GF-D8 (cell line): ENCODE measurements at places on chromosomes 3 and 15.

GRCh38 chr3:143083781-143084180, 35.8 kb upstream of the CHST2 start:
- no peak for DNase-seq

DNA sequence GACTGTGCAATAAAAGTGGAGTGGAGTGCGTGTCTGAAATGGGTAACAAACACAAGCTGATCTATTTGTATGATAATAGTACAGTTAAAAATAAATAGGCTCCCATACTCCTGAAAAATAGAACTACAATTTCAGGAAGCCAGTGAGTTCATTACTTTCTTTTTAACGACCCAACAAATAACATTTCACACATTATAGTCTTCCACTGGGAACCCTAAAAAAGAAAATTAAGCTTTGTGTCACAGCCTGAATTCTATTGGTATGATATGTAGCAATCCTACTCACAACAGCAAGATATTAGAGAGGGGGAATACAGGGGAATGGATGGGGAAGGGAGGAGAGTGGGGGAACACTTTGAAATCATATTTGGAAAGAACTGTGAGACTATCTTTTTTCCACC, 156.9 kb upstream of the CNTN3 start:
- DNase-seq = no peak

- no peak for DNase-seq
These were observed 530.7 kb downstream of the ZIC1 start for GRCh38 chr3:147939839-147940238.

GRCh38 chr15:91264651-91265351, 164.7 kb downstream of the SV2B start:
- peak; percentile 80 for DNase-seq

DNA sequence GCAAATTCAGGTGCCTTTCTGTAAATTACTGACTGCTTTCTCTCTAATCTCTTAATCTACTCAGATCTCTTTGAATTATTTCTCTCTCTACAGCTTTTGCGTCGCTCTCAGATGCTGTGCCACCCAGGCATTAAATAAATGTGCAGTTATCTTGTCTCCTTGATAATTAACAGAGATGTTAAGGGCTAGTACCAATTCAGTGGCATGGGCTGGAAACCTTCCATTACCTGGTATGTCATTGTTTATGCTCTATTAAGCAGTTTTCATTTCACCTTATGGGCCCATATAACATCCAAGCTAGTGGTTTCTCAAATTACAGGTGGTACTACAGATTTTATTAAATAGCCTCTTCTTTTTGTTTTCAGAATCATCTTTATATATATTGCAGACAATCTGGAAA, 66.0 kb downstream of the PEX5L start:
- no peak for DNase-seq

DNA sequence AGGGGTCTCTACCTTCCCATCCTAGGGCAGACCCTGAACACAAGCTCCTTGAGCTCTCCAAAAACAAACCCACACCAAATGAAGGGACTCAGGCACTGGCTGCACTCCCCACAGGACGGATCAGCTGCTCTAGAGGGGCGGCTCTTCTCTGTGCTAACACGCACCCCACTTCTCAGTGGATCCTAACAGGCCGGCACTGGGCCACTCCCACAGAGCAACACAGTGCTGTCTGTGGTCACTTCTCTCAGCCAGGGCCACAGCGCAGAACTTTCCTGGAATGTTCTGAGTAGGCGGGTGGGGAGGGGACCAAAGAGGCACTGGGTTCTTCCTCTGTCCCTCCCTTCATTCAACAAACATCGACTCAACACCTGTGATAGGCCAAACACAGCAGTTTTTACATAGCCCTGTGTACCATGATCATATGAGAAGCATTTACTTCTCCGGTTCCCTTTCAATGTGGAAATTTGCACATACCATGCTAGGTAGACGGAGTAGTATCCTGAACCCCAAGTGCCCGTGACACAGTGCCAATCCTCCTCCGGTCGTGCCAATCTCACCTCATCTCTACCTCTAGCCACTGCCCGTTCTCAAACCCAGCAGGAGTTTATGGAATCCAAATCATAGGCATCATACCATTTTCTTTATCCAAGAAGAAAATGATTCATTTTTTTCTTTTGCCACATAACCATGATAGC, 98.1 kb downstream of the LRIG1 start:
- DNase-seq = no peak

- no peak for DNase-seq
These were observed 18.3 kb downstream of the OSTN start for GRCh38 chr3:191217301-191217700.

DNA sequence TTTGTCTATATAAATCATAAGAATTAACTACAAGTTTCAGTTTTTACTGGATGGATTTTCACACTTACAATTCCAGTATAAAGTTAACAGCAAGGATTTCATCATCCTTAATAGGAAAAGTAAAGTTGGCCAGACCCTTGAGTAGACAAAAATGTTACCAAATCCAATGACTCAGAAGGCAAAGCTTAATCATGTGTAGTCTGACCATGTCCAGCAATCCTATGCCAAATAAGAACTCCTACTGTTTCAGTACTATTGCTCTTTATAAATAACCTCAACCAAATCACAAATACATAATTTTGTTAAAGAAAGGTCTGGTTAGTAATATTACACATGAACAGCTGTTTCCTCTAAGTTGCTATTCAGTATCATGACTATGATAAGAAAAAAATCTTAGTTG, 35.0 kb downstream of the PLOD2 start:
- no peak for DNase-seq

DNA sequence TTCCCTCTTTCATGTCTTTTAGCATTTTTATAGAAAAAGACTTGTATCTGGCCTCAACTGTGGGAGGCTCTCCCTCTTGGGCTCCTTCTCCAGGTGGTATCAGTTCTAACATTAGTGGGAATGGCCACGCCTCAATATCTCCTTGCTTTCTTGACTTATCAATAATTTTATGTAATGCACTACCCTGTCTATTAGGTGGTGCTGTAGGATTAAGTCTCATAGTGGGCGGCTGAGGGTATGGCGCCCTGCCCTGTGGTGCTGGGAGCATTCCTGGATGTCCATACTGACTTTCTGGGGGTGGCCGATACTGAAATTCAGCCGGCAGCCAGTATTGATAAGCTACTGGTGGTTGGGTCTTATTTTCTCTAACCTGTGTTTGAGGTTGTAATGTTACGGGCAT, 8.7 kb upstream of the RPUSD3 start:
- no peak for DNase-seq

GRCh38 chr3:141440942-141441341, 45.9 kb upstream of the RASA2 start:
- no peak for DNase-seq

DNA sequence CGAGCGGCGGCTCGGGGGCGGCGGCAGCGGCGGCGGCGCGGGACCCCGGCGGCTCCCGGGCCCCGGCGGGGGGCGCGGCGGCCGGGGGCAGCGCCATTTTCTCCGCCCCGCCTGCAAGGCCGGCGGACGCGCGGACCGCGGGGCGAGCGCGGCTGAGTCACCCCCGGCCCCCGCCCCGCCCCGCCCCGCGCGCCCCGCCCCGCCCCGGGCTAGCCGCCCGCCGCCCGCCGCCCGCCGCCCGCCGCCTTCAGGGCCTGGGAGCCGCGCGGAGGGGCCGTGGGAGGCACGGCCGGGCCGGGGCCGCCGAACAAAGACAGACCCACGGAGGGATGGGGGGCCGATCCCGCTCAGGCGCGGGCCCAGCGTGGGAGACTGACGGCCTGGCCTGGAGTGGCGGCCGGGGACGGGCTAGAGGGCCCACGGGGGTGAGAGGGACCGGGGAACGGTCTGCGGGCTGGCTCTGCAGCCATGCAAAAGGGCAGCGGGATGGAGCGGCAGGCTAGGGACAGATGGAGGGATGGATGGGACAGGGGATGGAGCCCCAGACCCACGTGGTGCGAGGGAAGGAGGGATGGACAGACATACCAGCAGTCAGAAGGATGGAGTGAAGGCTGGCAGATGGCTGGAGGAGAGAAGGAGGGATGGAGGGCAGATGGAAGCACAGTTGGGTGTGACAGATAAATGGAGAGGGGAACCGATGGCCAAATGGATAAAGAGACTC, at the start of gene EIF4E3:
TSS of gene EIF4E3 (minus strand) at position 132 of the 721 bp plus-strand sequence. CDS start at position 97, 35 bp downstream.
- DNase-seq = no peak

DNA sequence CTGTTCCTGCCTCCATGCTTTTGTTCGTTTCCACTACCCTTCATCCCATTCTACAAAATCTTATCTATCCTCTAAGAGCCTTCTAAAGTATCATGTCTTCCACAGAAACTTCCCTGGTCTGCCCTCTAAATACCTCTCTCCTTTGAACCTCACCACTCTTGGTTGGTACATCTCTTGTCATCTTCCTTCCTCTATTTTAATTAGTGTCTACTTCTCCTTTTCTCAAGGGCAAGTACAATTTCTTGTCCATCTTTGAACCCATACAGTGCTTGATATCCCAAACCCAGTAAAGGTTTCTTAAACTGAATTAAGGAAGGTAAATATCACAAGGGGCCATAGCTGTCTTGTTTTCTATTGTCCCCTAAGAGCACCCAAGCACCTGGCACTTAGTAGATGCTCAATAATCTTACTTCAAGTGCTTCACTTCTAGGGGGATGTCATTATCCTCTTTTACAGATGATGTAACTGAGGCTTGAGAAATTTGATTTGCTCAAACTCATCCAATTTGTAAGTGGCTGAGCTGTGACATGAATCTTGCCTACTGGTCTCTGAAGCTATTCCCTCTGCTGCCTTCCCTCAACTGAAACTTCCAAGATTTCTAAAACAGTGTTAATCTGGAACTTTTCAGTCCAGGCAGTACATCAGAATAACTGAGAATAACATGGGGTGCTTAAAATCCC, 2.6 kb upstream of the DAPK2 start:
- peak; percentile 9 for DNase-seq

GRCh38 chr3:59237121-59237520, 187.3 kb upstream of the CFAP20DC start:
- no peak for DNase-seq

GRCh38 chr15:99618941-99619411, 53.2 kb downstream of the MEF2A start:
- DNase-seq = no peak

DNA sequence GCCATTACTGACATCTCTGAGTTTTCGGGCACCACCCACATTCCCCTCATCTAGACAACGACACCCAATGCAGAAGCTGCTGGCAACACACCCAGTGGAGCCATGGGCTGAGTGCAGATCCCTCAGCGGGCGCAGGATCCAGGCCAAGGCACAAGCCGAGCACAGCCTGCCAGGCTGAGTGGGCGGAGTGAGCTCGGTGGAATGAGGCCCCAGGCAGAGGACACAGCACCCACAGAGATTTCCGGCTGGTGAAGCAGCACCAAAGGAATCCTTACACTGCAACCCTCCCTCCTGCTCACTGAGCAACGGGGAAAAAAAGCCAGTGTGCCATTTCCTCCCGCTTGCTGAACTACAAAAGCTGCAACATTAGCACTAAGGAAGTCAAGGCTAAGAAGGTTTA, 34.3 kb downstream of the ZMAT3 start:
- DNase-seq = no peak

- no peak for DNase-seq
These were observed 152.8 kb downstream of the TIGIT start for GRCh38 chr3:114446600-114446999.

DNA sequence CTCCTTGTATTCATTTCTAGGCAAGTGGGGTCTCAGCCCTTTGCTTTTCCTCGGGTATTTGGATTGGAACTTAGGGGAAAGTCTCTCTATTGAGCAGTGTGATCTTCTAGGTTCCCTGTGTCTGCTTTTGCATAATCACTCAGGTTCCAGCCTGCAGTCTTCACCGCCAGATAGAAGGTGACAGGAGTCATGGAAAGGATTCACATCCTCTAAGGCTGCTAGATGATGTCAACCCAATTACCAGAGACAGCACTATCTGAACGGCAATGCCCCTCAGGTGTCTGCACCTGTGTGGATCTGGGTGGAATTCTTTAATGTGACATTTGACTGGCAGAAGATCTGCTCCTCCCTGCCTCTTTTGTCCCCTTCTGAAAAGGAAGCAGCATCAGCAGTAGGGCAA, 177.7 kb downstream of the P3H2 start:
- no peak for DNase-seq

DNA sequence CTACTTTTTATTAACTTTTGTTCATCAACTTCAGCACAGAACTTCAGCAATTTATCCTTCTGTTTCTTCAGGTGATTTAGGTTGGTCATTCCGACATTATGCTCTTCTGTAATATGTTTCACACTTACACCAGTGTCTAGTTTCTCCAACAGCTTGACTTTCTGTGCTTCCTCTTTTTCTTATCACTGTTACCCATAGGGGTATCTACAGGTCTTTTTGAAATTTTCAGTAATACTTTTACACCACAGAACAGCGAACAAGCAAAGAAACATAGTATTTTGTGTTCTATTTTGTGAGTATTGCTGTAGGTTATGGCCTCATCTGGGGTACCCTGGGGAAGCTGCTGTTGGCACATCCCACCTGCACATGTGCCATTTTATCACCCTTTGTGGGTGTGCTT, 260.7 kb downstream of the NSUN3 start:
- DNase-seq = no peak

- DNase-seq = no peak
These were observed 101.2 kb upstream of the PTX3 start for GRCh38 chr3:157335233-157336076.

DNA sequence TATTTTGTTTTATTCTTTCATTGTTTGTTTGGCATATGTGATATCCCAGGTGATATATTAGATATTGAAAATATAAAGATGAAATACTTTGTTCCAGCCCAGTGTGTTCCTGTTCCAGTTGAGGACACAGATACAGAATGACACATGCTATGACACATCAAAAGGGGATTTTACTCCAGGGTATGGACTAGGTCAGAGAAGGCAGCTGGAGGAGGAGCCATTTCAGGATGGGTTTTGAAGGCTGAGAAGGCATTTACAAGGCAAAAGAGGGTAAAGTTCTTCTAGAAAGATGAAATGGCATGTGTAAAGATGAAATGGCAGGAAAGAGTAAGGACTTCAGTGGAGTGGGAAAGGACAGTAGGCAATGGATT, 163.8 kb downstream of the ZIC1 start:
- no peak for DNase-seq

- no peak for DNase-seq
These were observed 817.6 kb upstream of the CFAP20DC start for GRCh38 chr3:59867185-59868002.

GRCh38 chr15:72411111-72411510, 13.0 kb downstream of the TMEM202 start:
- DNase-seq = no peak

- DNase-seq = no peak
These were observed 39.5 kb downstream of the CD86 start for GRCh38 chr3:122094693-122095092.

- DNase-seq = peak; percentile 82
These were observed 19.3 kb downstream of the SLC51A start for GRCh38 chr3:196235452-196236122.

GRCh38 chr15:22888120-22888859, 49.8 kb downstream of the NIPA2 start:
- no peak for DNase-seq

DNA sequence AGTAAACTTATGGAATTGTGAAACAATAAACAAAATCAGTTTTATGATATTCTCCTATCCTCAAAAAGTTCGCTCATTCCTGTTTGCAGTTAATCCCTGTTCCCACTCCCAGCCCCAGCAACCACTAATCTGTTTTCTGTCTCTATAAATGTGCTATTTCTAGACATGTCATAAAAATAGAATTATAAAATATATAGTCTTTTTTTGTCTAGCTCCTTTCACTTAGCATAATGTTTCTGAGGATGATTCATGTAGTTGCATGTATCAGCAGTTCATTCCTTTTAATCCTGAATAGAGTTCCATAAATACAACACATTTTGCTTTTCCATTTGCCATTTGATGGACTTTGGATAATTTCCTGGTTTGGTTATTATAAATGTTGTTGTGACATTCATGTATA, 140.0 kb downstream of the KCNAB1 start:
- no peak for DNase-seq
